A549 treated with ZK216348 at 1 μM for 4 hours (cell line): ENCODE measurements at places on chromosomes 12 and 14. TPM values are rescaled to one million over a fixed set of nuclear protein-coding genes. Genes with fewer than 3 reads are reported as not detected.

ARPC3 gene
- total RNA-seq, result 422 to 1,083 TPM (median 434 TPM) in 5 replicates

OAS2 gene
- total RNA-seq, result 0.16 to 0.44 TPM (median 0.28 TPM) in 5 replicates

MIP gene
- total RNA-seq, result not detected in 5 replicates

TMEM253 gene
- 0.29 to 1.3 TPM (median 0.84 TPM) in 5 replicates for total RNA-seq

NRXN3 gene
- total RNA-seq, result 1.0 to 1.3 TPM (median 1.2 TPM) in 5 replicates

CABP1 gene
- 0.22 to 0.57 TPM (median 0.27 TPM) in 4 of 5 replicates, not detected in the other for total RNA-seq

SLC4A8 gene
- 0.77 to 1.8 TPM (median 1.6 TPM) in 5 replicates for total RNA-seq

PLA2G1B gene
- total RNA-seq, result not detected in 5 replicates

IAPP gene
- total RNA-seq, result not detected in 5 replicates

FGF6 gene
- not detected in 5 replicates for total RNA-seq

ARHGAP9 gene
- total RNA-seq, result 0.53 to 1.2 TPM (median 0.91 TPM) in 4 of 5 replicates, not detected in the other

ALDH1L2 gene
- total RNA-seq, result 2.1 to 3.7 TPM (median 3.4 TPM) in 5 replicates

TAMALIN gene
- total RNA-seq, result 0.25 to 0.58 TPM (median 0.49 TPM) in 5 replicates

KCNK10 gene
- total RNA-seq, result not detected in 5 replicates

ALKBH1 gene
- 13.3 to 15.4 TPM (median 15.0 TPM) in 5 replicates for total RNA-seq

LALBA gene
- total RNA-seq, result not detected in 5 replicates

SLC7A8 gene
- total RNA-seq, result 0.73 to 1.9 TPM (median 1.4 TPM) in 5 replicates

KLRG1 gene
- total RNA-seq, result 1.2 to 1.7 TPM (median 1.6 TPM) in 5 replicates

EIF5 gene
- total RNA-seq, result 197 to 305 TPM (median 284 TPM) in 5 replicates

GLIPR1L2 gene
- total RNA-seq, result 0.12 to 0.22 TPM (median 0.12 TPM) in 3 of 5 replicates, not detected in the others

AMDHD1 gene
- 1.9 to 2.4 TPM (median 2.3 TPM) in 5 replicates for total RNA-seq

PLCZ1 gene
- not detected in 5 replicates for total RNA-seq
